ENCODE measurements at places on chromosomes 13 and 19. TPM values are rescaled to one million over a fixed set of nuclear protein-coding genes. Genes with fewer than 3 reads are reported as not detected.

The C19orf85 gene
- total RNA-seq = not detected

The KLK5 gene
- total RNA-seq = not detected

The KASH5 gene
- not detected for total RNA-seq

The CEACAM5 gene
- not detected for total RNA-seq

The SERPINE3 gene
- total RNA-seq = 0.87 TPM

The GRIN3B gene
- total RNA-seq = not detected

The VSTM1 gene
- not detected for total RNA-seq

The LMTK3 gene
- not detected for total RNA-seq

The SLC25A41 gene
- total RNA-seq = 0.63 TPM

The FIZ1 gene
- 8.8 TPM for total RNA-seq

The CGB3 gene
- not detected for total RNA-seq

The CGB8 gene
- not detected for total RNA-seq

The MAMSTR gene
- total RNA-seq = 7.2 TPM

The GZMM gene
- total RNA-seq = not detected

The MAP2K7 gene
- 31.2 TPM for total RNA-seq

The JSRP1 gene
- not detected for total RNA-seq

The NKPD1 gene
- not detected for total RNA-seq

The GCDH gene
- 50.4 TPM for total RNA-seq

The C19orf18 gene
- total RNA-seq = not detected

The PEAK3 gene
- 0.42 TPM for total RNA-seq

The ZAR1L gene
- total RNA-seq = not detected
